Effector CD4-positive, alpha-beta T cell (primary cell): ENCODE measurements at places on chromosomes 12 and 14.
A peak's percentile ranks its signal among the peaks of the same experiment; 100 is the strongest.

- DNase-seq = no peak
Observed at GRCh38 chr14:61582815-61583214, 112.5 kb upstream of the HIF1A start.

GRCh38 chr12:73266206-73266605, 994.0 kb downstream of the TRHDE start:
- DNase-seq = no peak

- no peak for DNase-seq
Observed at GRCh38 chr12:122982963-122983788, 2.7 kb downstream of the ARL6IP4 start.

DNA sequence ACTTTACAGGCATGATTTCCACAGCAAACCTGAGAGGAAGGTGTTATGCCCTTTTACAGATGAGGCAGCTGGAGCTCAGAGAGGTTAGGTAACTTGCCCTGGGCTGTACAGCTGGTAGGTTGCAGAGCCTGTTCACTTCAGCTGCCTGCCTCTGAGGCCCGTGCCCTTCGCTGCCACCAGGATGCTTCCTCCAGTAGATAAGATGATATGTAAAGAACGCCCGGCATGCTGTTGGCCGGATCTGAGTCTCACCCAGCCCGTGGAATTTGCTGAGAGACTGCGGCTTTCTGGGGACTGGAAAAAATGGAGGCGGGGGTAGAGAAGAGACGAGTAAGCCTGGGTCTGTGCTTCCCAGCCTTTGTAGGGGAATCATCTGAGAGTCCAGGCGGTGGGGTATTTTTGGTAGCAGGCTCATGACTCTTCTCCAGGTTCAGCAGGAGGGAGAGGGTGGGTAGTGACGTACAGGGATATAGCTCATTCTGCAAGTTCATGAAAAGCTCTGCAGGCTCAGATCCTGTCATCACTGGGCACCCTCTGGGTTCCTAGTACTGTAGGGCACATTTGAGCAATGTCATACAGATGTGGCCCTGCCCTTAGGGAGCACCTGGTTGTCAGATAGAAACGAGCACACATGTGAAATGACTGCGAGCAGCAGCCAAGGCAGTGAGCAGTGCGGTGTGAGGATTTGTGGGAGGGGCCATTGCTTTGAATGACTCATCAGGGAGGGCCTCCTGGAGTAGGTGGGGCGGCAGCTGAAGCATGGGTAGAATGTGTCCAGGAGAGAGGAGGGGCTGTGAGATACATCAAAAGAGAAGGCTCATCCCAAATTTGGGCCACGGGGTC, 159.4 kb downstream of the TSPAN9 start:
- DNase-seq = no peak

DNA sequence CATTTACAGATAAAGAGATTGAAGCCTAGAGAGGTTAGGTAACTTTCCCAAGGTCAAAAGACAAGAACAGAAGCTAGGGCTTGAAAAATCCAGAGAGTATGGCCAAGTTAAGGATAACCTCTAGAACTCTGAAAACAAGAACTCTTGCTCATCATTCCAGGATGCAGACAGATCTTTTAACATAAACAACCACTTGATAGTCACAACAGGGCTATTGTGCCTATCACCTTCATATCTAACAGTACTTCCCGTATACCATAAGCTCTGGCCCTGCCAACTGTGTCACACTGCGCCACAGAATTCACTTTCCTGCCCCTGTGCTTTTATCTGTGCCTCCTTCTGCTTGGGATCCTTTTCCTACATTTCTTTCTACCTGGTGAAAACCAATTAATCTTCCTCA, 18.2 kb downstream of the ERP29 start:
- no peak for DNase-seq

DNA sequence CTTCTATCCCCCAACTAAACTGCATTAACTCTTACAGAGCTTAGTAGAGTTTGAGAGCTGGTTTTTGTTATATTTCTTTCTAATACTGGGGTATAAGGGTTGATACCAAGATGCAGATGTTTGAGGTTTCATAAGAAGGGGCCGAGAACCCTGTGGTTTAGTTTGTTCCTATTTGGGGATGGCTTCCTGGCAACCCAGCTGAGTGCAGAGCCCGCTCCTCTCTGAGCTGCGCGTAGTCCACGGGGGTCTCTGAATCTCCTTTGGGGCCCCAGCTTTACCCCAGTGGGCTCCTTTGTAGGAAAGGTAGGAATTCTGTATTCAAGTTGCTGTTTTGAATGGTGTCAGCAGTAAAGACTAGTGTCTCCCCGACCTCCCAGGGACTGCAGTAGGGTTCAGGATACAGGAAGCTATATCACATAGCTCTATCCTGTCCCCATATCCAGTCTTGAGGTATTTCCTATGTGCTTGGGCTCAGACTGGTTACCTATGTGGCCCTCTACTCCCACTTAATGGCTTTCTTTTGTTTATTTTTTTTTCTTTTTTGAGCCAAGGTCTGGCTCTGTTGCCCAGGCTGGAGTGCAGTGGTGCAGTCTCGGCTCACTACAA, 25.4 kb downstream of the PLXNC1 start:
- no peak for DNase-seq

DNA sequence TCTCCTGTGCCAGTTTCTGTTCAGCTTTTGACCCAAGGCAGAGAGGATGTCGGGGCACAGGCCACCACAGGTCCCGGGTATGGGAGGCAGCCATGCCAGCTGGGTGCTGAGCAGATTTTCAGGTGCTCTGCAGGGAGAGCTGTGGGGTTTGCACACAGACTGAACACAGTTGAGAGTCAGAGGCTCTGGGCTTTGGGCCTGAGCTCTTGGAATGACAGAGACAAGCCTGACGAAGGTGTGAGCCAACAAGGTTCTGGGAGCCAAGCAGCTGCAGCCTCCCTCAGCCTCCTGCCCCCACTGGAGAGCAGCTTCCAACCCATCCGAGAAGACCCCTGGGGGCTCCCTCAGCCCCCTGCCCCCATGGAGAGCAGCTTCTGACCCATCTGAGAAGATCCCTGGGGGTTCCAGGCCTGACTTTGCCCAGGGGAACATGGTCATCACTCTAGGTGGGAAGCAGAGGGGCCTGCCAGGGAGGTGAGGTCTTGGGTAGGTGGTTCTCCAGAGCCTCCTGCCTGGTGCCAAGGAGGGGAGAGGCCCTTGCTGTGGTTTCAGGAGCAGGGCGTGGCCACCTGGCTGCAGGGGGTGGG, 13.8 kb downstream of the FBRSL1 start:
- DNase-seq = no peak

- DNase-seq = no peak
Observed at GRCh38 chr14:60217713-60218112, 31.3 kb upstream of the PPM1A start.

- DNase-seq = no peak
Observed at GRCh38 chr14:96838449-96838848, 41.3 kb downstream of the VRK1 start.

DNA sequence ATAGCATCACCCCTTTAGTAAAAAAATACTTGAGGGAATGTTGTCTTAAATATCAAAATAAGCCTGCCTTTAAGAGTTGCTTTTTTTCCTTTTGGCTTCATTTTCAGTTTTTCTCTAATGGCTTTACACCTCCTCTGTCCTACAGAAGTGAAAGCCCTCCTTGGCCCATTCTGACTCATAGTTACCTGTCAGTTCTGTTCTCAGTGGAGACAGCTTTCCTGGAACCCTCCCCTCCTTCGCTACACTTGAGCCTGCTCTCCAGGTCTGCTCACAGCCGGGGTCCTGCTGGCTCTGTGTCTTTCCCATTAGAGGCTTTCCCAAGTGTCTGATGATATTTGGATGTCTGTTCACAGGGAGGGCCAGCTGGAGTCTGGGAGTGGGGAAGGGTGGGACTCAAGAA, 84.0 kb downstream of the PELI2 start:
- no peak for DNase-seq

- DNase-seq = no peak
Observed at GRCh38 chr14:20998139-20998538, 954 bp upstream of the SLC39A2 start.

DNA sequence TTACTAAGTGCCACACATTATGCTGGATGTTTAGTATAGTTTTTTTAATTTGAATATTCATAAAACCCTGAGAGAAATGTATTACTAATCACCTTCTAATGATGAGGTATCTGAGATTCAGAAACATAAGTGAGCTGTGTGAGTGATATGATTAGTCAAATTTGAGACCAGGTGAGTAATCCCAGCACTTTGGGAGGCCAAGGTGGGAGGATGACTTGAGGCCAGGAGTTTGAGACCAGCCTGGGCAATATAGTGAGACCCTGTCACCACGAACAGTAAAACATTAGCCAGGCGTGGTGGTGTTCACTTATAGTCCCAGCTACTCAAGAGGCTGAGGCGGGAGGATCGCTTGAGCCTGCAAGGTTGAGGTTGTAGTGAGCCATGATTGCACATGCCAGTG, 438.4 kb downstream of the RAD51B start:
- DNase-seq = no peak

- no peak for DNase-seq
Observed at GRCh38 chr14:87940894-87941293, 52.1 kb downstream of the GALC start.

- DNase-seq = no peak
Observed at GRCh38 chr14:38900887-38901286, 202.1 kb downstream of the SEC23A start.

DNA sequence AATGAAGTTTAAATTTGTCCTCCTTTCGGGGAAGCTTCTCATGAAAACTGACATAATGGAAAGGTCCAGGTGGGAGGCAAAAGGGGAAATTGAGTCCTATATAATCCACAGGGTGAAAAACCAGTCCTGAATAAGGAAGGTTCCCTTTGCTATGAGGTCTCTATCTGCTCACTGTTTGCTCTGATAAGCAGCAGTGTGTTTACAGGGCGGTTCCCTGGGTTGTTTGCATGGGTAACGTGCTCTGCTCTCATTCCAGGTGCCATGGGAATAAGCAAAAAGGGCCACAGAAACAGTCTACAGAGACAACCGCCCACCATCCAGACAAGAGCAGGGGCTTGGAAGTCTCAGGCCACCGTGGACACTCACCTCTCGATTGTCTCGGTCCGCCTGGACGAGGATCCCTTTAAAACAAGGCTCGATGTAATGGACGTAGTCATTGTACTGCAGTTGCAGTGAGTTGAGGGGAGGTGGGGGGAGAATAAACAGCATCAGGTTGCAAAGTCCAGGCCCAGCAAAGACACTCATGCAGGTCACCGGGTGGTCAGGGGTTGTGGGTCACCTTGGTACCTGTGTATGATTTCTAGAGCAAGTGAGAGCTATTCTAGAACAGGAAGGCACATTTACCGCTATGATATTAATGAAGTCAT, 32.7 kb downstream of the CACNA2D4 start:
- DNase-seq = no peak

DNA sequence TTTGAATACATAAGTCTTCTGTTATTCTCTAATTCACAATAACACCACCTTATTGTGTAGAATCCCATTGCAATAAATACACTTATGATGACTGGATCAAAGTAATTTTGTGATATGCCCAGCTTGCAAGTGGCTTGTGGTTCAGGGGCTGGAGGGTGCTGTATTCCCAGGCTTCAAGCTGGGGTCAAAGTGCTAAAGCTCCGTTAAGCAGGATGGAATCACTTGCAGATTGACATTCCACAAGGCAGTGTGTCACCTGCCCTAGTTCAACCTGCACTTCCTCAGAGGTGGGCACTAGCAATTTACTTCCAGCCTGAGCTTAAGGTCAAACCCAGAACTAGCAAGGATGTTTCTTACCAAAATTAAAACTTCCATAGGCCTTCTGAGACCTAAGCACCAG, 166.6 kb downstream of the SSPN start:
- no peak for DNase-seq

- DNase-seq = no peak
Observed at GRCh38 chr14:99755068-99755405, 38.2 kb upstream of the EML1 start.

DNA sequence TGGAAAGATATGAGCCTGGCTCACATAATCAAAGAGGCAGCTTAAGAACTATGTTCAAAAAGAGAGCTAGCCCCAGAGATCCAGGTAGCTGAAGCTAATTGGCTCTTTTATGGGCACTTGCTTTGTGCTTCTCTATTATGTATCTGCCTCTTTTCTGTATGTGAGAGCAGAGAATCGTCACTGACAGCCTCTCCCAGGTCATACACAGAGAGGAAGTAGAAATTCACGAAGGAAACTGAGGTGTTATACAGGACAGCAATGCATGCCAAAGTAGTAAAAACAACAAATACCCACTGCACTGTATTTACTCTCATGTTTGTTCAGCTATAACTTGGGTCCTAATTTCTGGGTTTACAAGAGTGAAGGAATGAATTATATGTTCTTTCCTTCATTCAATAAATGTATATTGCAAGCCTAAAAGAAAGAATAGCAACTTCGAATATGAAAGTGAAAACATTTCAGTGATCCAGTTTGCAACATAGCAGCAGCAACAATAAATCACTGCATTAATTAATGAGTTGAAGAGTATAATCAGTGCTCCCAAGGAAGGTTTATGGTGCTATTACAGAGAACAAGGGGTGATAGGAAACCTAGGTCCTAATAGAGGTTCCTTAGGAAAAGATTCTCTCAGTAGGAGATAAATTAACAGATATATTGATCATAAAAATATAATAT, 47.1 kb upstream of the ATXN7L3B start:
- DNase-seq = no peak

DNA sequence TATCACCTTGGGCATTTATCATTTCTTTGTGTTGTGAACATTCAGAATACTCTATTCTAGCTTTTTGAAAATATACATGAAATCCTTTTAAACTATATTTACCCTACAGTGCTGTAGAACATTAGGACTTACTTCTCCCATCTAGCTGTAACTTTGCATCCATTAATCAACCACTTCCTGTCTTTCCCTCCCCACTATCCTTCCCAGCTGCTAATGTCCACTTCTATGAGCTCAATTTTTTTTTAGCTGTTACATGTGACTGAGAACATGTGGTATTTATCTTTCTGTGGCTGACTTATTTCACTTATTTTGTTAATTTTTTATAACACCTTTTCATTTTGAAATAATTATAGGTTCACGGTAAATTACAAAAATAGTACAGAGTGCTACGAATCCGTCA, 136.0 kb downstream of the LMNTD1 start:
- no peak for DNase-seq

GRCh38 chr14:24093901-24094840, at the start of gene PCK2:
Gene PCK2 (plus strand): TSS chr14:24094311. CDS start chr14:24094406, 95 bp downstream.
- DNase-seq = peak; percentile 63

- DNase-seq = peak; percentile 11
Observed at GRCh38 chr12:21456291-21456780, 18.9 kb downstream of the PYROXD1 start.

GRCh38 chr12:25769082-25769945, 189.2 kb upstream of the RASSF8 start:
- DNase-seq = no peak

DNA sequence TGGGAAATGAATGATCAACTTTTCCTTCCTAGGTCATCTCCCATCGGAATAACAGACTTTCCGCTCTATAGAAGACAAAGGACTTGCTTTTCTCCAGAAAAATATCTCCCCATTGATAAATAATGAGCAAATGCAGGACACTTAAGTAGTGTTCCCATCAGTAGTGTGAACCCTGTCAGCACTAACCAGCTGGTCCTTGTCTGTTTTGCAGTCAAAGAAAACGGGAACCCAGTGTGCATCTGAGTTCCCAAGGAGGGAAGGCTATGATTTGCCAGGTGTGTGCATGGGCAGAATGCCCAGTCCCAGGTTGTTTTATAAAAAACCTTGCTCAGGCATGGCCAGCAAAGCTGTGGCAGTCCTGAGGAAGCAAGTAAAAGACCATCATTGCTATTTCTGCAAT, 256.5 kb upstream of the HMGA2 start:
- no peak for DNase-seq

GRCh38 chr14:64541972-64542835, 1.7 kb downstream of the HSPA2 start:
- no peak for DNase-seq

GRCh38 chr12:7716381-7716780, 5.1 kb downstream of the DPPA3 start:
- no peak for DNase-seq
